ENCODE measurements at places on chromosomes 6 and 20.
A peak's percentile ranks its signal among the peaks of the same experiment; 100 is the strongest.

DNA sequence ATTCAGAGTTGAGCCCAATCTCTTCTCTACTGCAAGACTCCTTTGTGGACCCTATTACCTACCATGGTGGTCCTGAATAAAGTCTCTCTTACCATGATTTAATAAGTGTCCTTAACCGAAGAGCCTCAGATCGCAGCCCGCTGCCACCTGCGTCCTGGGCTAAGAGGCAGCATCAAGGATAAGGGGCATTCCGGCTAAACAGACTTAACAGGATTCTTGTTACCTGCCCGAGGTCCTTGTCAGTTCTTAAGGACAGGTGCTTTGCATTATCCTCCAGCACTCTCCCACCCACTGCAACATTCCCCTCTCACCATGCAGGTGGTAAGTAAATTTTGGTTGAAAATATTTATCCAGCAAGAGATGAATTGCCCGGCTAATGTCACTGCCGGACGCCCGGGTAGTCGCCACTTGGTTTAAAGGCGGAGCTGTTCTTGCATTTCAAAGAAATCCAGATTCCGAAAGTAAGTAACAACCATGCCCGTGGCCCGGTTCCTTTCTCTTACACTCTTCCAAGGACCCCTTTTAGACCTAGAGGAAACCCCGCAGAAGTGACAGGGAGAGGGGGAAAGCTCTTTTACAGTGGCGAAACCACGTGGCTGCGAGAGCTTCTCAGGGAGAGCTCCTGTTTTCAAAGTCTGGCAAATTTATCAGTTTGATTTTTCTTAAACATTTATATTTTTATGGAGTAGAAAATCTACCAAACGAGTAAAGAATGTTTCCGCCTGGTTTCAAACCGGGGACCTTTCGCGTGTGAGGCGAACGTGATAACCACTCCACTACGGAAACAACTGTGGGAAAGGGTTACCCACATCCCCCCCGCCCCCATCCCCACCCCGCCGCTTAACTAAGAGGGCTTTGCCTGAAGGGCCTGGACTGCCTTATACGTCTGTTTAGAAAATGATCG lies 41.9 kb upstream of the PRSS16 start:
- DNase-seq: no peak

DNA sequence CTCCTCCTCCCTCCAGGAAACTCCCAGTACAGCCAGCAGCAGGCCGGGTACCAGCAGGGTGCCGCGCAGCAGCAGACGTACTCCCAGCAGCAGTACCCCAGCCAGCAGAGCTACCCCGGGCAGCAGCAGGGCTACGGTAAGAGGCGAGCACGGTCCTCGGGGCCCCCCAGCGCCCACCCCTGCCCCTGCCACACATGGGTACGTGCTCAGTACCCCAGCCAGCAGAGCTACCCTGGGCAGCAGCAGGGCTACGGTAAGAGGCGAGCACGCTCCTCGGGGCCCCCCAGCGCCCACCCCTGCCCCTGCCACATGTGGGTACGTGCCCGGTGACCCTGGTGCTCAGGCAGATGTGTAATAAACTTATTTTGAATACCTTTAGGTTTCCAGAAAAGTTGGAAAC lies 10.2 kb upstream of the MTG2 start:
- DNase-seq: no peak

- no peak for DNase-seq
These were observed 27.0 kb downstream of the TOX2 start for GRCh38 chr20:43941476-43942200.

DNA sequence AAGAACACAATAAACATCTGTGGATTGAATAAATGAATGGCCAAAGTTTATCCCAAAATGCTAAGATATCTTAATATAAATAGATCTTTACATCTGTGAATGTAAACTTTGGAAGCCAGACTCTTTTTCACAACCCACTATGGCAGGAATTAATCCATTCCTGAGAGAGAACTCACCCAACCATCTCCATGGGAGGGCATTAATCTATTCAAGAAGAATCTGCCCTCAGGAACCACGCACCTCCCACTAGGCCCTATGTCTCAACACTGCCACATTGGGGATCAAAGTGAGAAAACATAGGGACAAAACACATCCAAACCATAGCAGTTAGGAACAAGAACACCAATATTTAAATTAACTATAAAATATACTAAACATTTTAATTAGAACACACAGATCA lies 3.4 kb downstream of the UBE3D start:
- DNase-seq: no peak

GRCh38 chr6:63426844-63427243 lies 107.1 kb upstream of the LGSN start:
- DNase-seq: no peak

- peak; percentile 51 for DNase-seq
These were observed 204.2 kb downstream of the BCAS1 start for GRCh38 chr20:53865901-53866793.

DNA sequence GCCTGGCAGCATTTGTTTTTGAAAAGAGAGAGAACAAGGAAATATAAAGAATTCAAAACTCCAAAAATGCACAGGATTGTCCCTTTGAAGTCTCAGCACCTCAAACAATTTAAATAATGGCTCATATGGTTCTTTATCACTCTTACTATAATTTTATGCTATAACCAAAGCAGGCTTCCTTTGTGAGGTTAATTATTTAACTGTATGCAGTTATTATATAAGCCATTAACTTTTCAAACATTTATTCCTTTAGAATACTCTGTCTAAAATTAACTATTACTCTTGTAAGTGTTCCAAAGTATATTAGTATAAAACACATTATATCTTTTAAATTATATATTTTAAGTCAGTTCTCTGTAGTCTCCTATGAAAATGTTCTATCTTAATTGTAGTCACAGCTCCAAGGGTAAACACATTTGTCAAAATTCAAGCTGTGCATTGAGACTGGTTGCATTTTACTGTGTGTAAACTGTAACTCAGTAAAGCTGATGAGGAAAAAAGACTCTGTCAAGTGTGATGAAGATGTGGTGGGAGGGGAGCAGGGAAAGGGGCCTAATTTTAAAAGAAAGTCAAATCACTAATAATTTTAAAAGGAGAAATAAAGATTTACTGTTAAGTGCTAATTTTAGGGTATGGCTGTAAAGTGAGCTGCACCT lies 20.0 kb upstream of the PLAGL1 start:
- no peak for DNase-seq

DNA sequence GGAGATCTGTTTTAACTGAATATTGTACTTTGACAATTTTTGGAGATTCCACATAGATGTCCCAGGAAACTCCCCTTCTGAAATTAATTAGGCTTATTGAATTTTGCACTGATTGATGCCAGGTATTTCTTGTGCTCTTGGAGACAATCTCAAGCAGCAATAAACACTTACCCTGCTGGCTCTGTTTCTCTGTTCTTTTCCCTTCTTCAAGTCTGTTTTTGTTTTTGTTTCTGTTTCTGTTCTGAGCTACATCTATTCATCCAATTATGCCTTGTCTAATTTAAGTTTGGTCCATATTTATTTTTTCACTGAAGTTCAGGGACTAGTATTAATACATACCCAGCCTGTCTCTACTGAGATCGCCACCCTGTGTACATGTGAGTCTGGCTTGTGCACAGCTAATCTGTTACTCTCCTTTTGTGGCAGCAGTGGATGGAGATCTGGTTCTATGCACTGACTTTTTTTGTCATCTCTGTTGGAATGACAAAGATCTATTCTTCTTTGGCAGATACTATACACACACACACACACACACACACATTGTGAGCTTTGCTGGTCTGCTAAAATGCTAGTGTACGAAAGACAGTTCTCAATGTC lies 51.9 kb downstream of the IL22RA2 start:
- no peak for DNase-seq
